HuH-7.5 (cell line): ENCODE measurements at places on chromosomes 13 and 19.

DNA sequence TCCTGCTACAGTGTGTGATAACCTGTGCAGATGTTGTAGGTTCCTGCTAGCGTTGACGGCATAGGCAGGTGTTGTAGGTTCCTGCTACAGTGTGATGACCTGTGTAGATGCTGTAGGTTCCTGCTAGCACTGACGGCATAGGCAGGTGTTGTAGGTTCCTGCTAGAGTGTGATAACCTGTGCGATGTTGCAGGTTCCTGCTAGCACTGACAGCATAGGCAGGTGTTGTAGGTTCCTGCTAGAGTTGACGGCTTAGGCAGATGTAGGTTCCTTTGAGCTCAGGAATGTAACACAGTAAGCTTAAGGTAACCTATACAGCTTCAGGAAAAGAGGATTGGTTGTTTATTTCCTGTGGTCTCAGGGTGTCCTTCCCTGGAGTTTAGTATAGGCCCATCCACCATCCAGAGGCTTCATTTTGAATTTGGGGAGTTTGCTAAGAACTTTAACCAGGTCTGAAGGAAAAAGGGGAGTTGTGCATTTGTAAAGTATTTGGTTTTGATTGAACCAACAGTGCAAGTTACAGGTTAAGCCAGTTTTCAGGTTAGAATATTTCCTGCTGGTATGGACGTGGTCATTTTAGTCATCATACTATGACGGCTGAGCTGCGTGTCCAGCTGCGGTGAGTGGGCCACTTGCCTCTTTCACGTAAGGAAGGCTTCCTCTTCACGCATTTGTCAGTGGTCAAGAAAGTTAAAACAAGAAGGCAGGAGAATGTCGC is 53.8 kb downstream of the ATP11A start:
- DNase-seq, result no peak

DNA sequence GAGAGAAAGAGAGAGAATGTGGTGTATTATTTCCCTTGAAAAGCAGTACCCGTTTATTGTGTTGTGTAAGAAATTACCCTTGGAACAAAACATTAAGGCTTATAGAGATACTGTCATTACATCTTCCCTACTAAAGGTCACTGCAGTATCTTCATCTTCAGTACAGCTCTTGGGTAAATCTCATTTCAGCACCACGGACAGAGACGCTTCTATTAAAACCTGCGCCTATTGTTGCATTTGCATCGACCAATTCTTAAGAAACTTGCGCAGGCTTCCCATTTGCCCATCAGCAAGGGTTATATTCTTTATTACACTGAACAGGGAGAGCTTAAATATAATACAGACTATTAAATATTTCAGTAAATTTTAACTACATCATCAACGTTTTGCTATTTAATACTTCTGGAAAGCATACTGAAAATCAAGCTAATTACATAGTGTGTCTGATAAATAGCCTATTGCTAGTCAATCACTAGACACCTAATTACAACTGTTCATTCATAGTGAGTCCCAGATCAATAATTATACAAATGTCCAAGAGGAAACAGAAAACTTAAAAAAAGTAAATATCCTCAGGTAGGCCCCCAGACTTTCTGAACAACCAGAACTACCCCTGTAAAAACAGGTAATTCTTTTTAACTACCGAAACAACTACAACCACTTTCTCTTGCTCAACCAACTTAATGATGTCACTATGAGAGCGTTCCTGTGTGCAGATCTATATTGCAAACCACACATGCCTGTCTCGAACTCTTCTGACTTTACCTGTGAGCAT is 350.6 kb downstream of the LIG4 start:
- DNase-seq, result no peak

DNA sequence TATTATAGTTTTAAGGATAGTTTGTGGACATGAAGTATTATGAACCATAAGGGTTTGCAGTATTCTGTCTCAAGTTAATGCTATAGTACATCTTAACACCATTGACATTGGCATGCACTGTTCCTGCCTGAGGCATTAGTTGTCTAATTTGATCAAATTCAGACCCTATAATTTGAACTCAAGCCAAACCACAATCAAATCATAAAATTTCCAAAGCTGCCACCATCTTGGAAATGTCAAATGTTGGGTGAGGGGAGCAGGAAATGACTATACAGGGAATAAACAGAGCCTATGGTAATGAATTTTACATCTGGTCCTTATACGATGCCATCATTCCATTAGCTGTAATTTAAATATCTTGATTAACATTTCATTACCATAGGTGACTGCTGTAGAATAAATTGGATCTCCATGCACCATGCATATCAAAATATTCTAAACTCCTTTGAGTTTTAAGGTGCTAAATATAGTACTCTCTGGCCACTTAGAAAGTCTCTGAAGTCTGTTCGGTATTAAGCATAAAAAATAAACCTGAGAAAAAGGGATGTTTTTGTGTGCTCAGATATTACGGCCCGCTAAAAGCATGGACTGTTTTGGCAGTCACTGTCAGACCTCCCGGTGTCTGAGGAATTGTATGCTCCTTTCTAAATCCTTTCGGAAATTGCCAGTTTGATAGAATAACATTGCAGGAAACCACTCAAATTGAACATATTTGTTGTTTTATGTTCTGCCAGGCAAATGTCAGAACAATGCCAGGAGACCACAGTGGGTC is 257.7 kb downstream of the SPRY2 start:
- DNase-seq, result no peak

DNA sequence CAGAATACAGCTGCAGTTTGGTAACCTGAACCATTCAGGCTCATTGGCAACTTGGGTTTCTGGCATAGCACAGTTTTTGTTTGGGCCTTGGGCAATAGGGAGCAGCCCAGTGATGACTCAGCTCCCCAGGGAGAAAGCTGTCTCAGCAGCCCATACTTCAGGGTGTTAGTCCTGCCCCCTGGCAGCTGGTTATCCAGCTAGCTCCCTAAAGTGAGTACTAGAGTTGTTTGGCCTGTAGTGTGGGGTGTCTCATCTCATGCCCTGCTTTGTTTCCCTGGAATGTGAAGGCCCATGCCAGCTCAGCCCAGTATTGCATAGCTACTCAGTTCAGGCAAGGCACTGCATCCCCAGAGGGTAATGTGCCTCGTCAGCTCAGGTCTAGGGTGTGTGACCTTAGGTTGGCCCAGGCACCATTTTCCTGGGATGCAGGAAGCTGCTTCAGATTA is 18.2 kb upstream of the ZNF543 start:
- DNase-seq, result no peak

- DNase-seq, result no peak
Measured at GRCh38 chr13:50884265-50884664, 25.3 kb upstream of the RNASEH2B start.

GRCh38 chr13:55577847-55578210 is 1562.9 kb upstream of the PRR20A start:
- no peak for DNase-seq

DNA sequence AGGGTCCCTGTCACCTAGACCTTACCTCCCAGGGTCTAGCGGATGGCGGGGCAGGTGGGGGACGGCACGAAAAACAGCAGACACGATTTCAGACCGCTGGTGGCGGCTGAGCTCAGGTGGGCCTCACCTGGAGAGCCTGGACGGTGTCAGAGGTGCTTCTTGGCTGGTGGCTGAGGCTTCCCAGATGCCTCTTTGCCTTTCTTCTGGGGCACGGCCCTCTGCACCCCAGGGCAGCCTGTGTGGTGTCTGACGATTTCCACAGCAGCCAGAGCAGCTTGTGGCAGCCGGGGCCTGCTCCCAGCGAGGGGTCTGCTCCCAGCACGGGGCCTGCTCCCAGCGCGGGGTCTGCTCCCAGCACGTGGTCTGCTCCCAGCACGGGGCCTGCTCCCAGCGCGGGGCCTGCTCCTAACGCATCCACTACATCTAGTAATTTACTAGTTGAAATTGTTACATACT is 66.7 kb downstream of the ATP11A start:
- DNase-seq, result no peak

DNA sequence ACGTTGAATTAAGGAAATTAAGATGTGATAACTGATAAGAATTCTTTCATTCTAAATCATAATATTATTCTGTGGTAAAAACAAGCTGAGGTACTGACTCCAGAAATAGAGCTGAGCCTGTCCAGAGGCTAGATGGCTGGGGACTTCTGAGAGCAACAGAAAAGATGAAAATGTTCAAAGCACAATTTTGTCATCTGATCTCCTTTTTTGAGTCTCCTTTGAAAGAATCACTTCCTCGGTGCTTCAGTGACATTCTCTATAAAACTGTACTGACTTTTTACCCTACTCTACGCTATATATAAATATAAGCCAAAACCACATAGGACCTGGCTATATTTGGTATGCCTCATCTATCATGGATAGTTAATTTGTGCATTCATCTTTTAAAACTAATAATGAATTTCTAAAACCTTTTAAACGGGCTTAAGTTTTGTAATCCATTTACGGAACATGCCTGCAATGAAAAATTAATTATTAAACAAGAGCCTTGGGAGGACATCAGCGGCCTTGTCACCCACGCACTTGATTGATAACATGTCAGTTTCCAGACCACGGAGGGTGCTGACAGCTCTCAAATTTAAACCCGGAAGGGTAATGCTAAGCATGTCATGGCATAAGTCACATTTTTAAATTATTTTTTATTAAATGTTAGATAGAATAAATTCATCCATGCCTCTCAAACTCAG is 235.5 kb downstream of the PCDH9 start:
- DNase-seq, result no peak

DNA sequence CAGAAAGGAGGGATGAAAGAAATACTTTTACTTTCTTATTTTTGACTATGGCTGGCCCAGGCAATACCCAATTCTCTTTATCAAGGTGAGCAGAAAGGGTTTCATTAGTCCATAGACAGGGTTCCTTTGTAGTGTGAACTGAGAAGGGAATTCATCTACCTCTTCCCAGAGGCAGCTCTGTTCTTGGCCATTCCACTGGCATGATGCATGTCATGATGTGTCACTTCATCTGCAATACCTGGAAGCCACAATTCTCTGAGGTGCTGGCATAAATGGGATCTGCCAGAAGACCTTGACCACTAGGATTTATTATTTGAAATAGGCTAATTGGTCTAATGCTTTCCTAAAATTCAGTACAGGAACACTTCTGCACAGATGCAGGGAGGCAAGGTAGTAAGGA is 542.8 kb downstream of the RFC3 start:
- no peak for DNase-seq

- no peak for DNase-seq
Measured at GRCh38 chr19:38208571-38208970, 15.5 kb downstream of the DPF1 start.

DNA sequence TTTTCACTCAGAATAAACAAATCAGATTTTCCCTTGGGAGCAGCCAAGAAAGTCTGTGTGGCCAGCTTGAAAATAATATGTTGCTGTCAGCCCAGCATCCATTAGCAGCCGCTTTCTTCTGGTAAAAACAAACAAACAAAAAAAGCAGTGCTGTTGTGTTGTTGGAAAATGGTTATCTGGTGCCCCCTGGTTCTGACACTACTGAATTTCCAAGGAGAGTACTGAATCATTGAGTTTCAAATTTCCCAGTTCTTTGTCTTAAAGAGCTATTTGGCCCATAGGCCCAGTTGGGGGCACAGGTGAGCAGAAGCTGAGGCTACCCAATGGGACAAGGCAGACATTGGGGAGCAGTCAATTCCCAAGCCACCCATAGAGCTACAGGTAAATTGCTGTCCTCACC is 995.9 kb downstream of the UQCRFS1 start:
- no peak for DNase-seq

GRCh38 chr13:52164989-52165388 is 5.6 kb upstream of the NEK3 start:
- DNase-seq, result no peak

- DNase-seq, result peak; percentile 44
Measured at GRCh38 chr13:40786568-40786996, 2.8 kb upstream of the SLC25A15 start.

- no peak for DNase-seq
Measured at GRCh38 chr13:40562975-40563349, 103.5 kb downstream of the FOXO1 start.

GRCh38 chr13:72839831-72840426 is 58.0 kb downstream of the PIBF1 start:
- peak; percentile 35 for DNase-seq

GRCh38 chr19:1245494-1246264 is 2.7 kb upstream of the MIDN start:
- no peak for DNase-seq

- DNase-seq, result no peak
Measured at GRCh38 chr13:113901231-113901630, 37.4 kb upstream of the GAS6 start.

GRCh38 chr13:39552246-39552645 is 50.7 kb downstream of the LHFPL6 start:
- DNase-seq, result no peak

DNA sequence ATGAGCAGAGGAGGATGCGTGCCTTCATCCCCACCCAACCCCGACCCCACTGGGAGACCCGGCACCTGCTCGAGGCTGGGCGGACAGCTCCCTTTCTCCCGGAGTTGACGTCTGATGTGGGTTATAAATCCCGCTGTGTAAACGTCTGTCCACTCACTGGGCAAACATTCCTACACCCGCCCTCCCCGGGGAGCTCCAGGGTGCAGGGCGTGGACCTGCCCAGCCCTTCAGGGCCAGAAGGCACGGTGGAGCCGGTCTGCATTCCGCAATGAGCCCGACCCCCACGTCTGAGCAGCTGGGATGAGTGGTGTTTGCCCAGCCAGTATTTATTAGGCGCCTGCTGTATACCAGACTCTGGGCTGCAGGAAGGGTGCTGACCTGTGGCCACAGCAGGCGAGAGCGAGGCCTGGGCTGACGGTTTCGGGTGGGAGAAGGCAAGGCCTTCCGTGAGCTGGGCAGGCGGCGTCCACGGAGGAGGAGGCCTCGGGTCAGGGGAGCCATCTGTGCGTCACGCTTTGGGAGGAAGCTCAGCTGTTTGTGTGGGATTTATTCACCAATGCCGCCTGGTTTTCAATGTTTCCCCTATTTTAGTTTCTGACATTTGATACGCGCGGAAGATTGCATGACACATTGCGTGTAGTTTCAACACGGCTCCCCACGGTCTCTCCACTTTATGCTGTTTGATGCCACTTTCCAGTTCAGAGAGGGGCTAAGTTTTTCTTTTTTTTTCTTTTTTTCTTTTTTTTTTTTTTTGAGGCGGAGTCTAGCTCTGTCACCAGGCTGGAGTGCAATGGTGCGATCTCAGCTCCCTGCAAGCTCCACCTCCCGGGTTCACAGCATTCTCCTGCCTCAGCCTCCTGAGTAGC is 2.0 kb downstream of the MISP start:
- peak; percentile 98 for DNase-seq

GRCh38 chr13:110132225-110132982 is 174.6 kb downstream of the COL4A1 start:
- DNase-seq, result no peak

DNA sequence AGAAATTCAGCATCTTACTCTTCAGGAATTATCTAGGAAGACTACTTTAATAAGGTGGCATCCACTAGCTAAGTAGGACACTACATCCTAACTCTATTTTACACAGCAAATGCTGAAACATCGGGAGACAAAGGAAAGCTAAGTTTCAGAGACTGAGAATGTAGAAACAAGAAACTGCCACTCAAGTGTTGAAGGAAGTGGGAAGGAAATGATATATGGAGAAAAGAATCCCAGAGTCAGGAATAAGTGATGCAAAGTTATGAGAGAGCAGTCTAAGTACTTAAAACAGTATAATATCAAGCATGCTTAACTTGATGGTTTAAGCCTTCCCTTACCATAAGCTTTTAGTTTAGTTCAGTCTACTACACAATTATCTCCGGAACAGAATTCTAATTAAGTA is 52.4 kb downstream of the RBM26 start:
- no peak for DNase-seq
